CD8-positive, alpha-beta memory T cell (primary cell): ENCODE measurements at places on chromosomes 6 and 20. TPM values are rescaled to one million over a fixed set of nuclear protein-coding genes. Genes with fewer than 3 reads are reported as not detected.

DNA sequence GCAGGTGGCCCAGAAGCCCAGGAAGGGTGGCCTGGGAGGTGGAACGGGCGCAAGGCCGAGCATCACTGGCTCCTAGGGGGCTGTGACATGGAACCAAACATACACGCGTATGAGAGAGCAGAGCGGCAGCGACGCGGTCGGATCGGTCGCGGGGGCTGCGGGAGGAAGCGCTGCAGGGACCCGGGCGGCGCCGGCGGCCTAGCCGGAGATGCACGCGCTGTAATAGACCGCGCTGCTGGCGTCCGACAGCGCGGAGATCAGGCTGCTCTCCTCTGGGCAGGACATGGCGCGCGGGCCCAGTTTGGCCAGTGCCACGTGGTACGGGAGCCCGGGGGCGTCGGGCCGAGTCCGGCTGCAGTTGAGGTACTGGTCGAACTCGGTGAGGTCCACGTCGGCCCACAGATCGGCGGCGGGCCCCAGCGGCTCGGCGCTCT is 1.5 kb downstream of the SOX18 start:
- DNase-seq = no peak

The CDH4 gene
- not detected for total RNA-seq

The SMLR1 gene
- total RNA-seq = not detected

The MEP1A gene
- not detected for total RNA-seq

DNA sequence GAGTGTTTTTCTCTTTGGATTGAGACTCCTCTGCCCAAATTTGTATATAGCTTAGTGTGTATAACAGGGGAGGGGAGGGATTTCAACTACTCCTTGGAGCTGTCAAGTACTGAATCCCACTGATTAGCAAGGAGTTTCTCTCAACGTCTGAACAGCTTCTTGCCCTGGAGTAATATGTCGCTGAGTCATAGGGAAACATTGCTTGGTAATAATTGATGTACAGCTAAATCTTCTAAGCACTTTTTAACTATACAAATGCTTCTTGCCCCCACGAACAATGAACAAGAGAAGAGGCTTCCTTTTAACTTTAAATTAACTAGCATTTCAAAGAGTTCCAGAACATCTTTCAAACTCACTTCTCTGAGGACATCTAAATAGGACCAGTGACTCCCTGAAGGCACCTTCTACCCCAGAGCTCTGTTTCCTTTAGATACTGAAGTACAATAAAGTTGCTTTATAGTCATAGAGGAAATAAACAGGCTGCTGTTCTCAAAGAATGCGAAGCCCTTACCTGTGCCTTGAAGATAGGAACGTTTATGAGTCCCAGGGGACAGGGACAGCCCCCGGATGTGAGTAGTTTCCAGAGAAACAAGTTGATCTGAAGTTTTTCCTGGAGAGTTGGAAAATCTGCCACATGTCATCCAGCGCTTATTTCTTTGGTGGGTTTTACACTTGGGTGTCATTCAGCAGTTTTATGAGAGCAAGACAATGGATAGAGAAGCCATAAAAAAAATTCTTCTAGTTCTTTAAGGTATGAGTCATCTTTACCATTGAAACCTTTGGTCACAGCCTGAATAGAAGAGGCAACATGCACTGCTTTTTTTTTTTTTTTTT is 462.5 kb upstream of the BTBD3 start:
- no peak for DNase-seq

DNA sequence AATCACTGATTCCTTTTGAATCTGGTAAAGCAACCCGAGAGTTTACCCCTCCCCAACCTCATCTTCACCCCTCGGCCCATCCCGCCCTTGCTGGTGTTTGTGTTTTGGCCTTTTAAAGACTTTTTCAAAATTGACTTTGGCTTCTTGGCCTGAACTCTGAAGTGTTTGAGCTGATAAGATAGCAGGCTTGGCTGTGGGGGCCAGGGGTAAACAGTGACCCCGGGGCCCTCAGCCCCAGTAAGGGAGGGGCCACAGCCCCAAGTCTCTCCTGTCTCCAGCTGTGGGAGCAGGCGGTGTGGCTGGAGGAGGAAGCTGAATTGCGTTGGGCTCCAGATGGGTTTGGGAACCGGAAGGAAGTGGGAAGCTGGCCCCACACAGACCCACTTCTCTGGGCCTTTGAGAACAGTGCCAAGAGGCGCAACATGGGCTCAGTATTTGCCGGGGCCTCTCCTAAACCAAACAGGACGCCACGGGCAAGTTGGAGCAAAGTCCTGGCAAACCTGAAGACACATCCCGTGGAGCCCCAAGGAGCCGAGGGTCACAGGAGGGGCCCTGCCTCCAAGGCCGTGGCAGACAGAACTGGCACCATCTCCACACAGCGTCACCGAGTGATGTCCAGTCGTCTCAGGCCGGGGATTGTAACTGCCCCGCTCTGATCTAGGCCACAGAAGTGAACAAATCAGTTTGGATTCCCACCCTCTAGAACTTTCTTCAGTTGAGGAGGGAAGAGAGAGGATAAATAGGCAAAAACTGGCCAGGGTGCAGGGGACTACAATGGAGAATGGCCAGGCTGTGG is 54.3 kb upstream of the PTPN1 start:
- no peak for DNase-seq

The EPB41L1 gene
- total RNA-seq = 0.29 TPM

DNA sequence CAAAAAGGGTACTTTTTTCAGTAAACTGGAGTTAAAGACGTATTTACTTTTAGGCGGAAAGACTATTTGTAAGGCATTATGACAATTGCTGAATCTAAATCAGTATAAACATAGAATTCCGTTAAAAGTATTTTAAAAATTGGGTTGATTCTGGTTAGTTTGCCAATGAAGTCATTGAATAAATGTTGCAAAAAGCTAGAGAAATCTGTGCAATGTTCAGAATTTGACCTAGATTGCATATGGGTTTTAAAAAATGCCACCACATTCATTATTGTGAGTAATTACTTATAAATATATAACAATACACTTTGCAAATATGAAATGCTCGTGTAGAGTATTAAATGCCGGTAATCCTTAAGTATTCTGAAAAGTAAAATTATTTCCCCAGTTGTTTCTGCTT is 116.5 kb upstream of the EEF1E1 start:
- DNase-seq = no peak

The RGS17 gene
- total RNA-seq = 0.02 TPM

The SH3BGRL2 gene
- 0.81 TPM for total RNA-seq

DNA sequence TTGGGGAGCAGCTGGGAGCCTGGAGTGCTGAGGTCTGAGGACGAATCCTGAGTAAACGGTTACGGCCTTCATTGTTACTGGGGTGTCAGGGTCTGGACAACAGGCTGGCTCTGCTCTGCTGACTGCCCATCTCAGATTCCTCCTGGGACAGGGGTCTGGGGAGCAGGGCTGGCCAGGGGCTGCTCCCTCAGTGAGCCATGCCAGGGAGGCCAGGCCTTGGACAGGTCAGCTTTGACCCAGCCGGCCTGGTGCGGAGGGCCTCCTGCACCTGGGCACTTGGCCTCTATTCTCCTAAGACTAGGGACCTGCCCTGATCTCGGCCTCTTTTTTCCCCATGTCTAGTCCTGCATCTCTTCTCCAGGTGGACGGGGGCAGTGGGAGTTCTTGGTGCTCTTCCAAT is 44.9 kb downstream of the MYT1 start:
- no peak for DNase-seq
